Head of caudate nucleus (tissue), 42 donors: ENCODE measurements at places on chromosomes 13 and 19.

- DNase-seq = no peak
These were observed 44.4 kb upstream of the C1QTNF9 start for GRCh38 chr13:24264976-24265375.

- DNase-seq = no peak
These were observed 7.4 kb upstream of the CERS1 start for GRCh38 chr19:18903156-18904037.

GRCh38 chr19:5026706-5027273 is 57.9 kb downstream of the KDM4B start:
- no peak for DNase-seq

DNA sequence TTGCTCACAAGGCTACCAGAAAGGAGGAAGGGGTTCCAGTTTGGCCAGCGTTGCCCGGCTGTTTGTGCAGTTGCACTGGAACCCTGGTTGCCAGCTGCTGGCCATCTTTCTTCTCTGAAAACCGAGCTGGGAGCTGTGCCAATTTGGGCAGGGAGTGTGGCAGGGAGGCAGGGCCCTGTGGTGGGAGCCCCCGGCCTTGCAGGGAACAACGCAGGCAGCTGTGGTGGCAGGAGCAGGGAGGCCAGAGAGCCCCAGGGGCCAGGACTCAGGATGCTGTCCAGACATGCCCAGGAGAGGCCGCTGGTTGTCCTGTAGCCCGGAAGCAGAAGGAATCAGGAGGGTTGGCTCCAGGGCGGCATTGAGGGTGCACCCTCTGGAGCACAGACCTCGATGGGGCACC is 4.8 kb downstream of the KMT5C start:
- DNase-seq = peak; percentile 73
